ENCODE measurements at places on chromosomes 16 and 17.

DNA sequence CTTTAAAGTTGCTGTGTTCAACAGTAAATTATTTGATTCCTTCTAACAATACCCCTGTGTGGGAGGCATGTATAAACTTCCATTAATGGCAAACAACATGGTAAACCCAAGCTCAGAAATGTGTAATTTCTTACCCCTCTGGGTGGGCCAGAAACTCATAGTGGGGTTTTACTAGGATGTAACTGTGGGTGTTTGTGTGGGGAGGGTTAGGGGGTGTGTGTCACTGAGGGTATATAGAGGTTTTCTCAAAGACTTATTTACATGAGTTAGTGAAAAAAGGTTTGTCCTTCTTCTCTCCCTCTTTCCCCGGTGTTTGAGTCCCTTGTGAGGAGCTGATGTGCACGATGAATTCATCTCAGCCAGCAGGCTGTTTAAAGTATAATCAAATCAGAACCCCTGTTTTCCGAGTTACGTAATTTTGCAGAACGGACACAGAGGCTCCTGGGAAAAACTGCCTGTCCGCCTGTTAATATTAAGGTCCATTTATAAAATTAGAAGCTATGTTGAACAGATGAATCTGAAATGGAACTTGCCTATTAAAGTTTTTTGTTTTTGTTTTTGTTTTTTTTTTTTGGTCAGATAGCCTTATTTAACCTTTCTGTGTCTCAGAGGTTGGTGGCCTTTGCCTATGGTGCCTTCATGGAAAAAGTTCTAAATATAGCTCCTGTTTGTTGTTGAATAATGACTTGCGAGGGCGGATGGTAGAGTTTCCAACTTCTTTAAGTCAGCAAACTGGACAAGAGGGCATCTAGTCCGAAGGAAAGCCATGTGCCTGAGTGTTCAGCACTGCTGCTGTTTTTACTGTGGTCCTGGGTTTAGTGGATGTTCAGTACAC lies 73.3 kb downstream of the MSI2 start:
- DNase-seq, result no peak

- DNase-seq, result no peak
Observed at GRCh38 chr17:81832608-81833159, 407 bp downstream of the MCRIP1 start.

DNA sequence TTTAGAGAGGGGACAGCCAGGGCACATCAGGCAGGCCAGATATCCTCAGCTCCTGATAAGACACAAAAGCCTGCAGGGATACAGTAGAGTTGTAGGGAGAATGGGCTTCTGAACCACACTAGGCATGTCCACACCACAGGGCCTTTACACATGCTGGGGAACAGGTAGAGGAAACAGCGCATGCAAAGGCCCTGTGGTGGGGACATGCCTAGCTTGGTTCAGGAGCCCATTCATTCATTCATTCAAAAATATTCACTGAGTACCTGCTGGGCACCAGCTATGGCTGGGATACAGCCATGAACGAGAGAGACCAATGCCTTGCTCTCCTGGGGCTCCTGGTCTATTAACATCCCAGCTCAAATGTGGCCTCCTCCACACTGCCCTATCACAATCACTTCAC lies 4.4 kb downstream of the CPNE2 start:
- no peak for DNase-seq

DNA sequence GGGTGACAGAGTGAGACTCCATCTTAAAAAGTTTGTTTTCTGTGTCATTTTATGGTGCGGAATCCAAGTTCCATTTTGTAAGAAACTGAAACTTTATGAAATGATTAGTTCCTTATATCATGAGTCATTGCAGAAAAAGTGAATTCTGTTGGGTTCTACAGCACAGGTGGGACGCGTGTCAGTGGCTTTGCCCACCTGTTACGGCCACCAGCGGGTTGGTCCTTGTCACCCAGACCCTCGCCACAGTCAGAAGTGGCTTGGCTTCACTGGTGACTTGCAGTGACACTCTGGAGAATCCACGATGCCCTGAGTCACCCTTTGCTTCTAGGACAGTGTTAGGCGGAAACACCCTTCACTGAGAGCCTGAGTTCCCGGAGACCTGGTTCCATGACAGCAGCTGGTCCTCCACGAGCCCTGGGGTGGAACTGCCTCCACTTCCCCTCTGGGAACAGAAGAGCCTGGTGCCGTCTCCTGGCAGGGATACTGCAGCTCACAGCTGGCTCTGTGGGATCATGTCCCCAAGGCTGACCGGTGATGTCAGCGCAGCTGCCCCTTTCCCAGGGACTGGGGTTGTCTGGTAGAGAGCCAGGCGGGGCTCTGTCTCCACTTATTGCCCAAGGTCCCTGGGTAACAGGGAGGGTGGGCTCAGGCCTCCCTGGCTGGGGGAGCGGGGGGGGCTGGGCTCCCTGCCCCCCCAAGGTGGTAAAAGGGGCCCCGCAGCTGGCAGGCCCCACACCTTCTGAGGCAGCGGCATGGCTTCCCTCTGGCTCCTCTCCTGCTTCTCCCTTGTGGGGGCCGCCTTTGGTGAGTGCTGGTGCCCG lies at the start of gene CTRB1:
Gene CTRB1 (plus strand): TSS at position 733 of the 821 bp plus-strand sequence. CDS start 20 bp downstream, at position 753.
- DNase-seq, result no peak

GRCh38 chr16:31428279-31428597 lies at the start of gene COX6A2:
COX6A2 (minus strand) TSS chr16:31428360; CDS start chr16:31428325, 35 bp downstream.
- DNase-seq, result no peak
